BJ (cell line): ENCODE measurements at places on chromosomes 2 and 18.

- DNase-seq, result no peak
Measured at GRCh38 chr18:23523429-23524212, 20.3 kb downstream of the RMC1 start.

DNA sequence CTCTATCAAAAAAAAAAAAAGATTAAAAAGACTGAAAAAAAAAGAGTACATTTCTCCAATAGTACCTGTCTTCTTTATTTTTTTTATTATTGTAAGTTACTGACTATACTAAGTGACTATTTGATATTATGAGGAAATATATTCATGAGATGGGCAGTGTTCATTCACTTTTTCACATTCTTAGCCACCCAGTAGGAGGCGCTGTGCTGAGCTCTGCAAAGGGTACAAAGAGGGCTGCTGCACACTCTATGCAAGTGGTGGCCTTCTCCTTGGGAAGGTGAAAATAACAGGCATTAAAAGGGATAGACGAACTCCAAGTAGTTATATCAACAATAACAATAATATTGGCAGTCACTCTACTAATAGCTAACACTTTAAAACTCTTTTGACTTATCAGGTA is 1034.9 kb upstream of the FANCL start:
- no peak for DNase-seq

DNA sequence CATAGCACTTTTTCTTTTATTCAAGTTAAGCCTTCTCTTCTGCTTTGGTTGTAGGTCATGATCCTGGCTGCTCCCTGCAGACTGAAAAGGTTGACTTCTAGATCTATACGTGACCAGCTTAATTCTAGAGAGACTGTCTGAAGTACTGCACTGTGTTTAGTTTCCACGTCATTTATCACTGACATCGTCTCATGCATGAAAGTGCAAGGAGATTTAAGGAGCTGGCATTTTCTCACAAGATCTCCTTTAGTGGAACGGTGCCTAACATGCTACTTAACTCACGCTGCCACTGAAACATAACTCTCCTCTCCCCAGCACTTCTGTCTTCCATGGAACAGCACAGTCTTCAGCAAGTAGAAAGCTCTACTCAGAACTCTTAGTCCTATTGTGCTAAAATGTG is 583.0 kb upstream of the KLHL29 start:
- DNase-seq, result no peak

GRCh38 chr2:207796585-207797350 is 27.1 kb upstream of the FZD5 start:
- DNase-seq, result no peak

DNA sequence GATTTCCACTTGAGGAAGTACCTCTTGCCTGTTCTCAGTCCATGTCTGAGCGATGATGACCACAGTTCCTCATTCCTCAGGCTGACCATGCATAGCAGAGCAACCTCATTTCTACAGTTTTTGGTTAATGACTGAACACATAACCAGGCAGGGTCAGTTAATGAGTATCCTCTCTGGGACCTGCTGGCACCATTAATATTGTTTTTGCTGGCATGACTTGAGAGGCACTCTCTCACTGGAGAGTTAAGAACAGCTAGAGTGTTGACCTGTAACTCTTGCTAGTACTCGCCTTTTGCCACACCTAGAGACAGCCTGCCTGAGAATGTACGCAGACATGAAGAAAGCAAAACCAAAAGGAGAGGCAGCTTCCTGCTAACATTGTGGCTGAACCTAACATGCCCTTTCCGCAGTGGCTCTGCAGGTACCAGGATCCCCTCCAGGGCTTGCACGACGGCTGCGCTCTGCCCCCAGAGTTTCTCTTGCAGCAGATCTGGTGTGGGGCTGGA is 23.9 kb downstream of the PECR start:
- peak; percentile 51 for DNase-seq

GRCh38 chr2:127117603-127118002 is 10.6 kb upstream of the BIN1 start:
- no peak for DNase-seq

- DNase-seq, result no peak
Measured at GRCh38 chr2:20334605-20335203, 15.9 kb downstream of the PUM2 start.

DNA sequence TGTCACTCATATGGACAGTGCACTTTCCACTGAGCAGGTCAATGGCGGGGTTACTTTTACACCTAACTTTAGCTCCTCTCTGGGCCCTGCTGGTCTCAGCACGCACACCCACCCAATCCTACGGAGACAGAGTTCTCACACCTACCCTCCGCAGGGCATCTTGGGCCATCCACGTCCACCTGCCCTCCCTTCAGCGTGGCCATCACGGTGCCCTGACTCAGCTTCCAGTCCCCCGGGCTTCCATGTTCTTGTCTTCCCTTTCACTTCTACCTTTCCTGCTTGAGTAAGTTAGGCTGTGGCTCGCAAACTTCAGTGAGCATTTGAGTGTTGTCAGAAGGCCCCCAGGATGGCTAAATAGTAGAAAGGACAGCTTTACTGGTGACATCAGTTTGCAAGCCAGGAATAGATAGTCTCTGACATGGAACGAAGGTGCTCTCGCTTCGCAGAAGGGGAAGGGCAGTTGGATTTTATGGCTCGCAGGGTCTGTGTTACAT is 232.4 kb downstream of the SEPTIN10 start:
- no peak for DNase-seq

DNA sequence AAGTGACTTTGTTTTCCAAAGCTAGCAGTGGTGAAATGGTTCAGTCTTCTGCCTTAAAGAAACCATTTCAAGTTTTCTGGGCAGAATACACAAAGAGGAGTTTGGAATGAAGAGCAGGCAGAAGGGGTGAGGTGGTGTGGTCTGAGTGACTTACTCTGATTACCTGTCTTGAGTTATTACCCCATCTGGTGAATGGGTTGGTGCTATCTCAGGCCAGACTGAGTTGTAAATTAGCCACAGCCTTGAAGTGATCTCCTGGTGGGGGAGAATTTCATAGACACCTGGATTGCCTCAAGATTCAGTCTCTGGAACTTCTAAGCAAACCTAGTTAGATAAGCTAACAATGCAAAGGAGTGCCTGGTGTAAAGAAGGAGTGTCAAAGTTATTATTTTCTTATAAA is 983.5 kb upstream of the NXPH2 start:
- DNase-seq, result no peak

DNA sequence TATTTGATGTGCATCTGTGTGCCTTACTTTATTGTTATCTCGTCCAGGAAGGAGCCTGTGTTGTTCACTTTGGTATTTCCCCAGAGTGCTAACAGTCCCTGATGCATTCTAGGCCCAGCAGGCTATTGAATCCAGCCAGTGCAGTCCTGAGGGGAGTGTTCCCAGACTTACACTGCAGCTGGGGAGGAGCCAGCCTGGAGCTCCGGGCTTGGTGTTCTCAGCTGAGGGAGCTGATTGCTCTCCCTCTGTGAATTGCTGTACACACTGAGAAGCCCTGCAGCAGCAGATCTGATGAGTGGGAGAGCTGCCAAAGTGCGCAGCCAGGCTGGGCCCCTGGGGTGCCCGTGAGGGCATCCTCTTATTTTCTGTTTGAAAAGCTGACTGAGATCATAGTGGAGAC is 159.2 kb downstream of the GALNT3 start:
- no peak for DNase-seq

- DNase-seq, result no peak
Measured at GRCh38 chr2:189088591-189089205, 90.9 kb downstream of the COL5A2 start.
